Ecto neural progenitor cell (in vitro differentiated cells): ENCODE measurements at places on chromosomes 2 and 18.

DNA sequence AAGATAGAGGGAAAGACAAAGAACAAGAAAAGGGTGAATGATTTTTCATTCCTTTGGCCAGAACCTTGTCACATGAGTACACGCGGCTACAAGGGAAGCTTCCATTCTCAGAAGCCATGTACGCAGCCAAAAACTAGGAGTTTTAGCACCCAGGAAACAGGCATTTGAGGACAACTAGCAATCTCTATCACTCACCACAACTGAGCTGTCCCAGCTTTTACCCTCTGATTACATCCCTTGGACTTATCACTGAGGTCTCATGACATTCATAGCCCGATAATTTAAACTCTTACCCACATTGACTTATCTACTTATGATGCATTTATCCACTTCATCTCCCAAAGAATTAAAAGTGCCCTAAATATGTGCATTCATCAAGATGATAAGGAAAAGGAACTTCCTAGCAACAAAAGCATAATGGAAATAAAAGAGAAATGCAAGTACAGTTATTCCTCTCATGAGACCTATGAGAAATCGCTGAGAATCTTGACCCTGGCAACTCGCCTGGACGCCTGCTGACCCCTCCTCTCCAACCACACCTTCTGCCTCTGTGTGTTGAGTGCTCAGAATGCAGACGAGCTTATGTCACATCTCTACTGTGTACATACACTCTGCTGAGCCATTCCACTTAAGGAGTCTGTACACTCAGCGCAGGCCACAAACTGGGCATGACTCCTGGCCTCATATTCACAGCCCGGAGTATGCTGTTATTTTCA, 28.7 kb upstream of the MFSD6 start:
- DNase-seq: no peak

GRCh38 chr2:84942166-84942565, 28.8 kb upstream of the KCMF1 start:
- no peak for DNase-seq

DNA sequence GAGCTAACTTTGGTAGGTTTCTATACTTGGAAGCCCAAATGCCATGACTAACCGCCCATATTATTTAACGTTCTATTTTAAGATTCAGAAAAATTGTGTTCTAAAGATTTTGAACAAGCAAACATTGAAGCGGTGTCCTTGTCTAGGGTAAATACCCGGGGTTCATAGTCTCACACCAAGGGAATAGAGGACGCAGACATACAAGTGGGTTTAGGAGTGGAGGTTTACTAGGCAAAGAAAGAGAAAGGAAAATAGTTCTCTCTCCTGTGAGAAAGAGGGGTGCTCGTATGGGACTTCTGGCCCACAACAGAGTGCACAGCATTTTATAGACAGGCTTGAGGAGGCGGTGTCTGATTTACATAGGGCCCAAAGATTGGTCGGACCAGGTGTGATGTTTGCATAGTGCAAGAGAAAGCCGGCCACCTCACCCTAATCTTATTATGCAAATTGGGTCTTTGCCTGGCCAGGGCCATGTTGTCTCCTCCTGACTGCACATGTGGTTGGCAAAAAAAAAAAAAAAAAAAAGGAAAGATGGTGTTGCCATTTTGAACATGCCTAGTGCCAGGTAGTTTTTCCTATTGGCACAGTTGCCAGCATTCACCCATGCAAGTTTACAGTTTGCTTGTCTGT, 1062.6 kb downstream of the LRP1B start:
- DNase-seq: no peak

GRCh38 chr2:96767135-96767871, 6.6 kb downstream of the CNNM4 start:
- DNase-seq: no peak

DNA sequence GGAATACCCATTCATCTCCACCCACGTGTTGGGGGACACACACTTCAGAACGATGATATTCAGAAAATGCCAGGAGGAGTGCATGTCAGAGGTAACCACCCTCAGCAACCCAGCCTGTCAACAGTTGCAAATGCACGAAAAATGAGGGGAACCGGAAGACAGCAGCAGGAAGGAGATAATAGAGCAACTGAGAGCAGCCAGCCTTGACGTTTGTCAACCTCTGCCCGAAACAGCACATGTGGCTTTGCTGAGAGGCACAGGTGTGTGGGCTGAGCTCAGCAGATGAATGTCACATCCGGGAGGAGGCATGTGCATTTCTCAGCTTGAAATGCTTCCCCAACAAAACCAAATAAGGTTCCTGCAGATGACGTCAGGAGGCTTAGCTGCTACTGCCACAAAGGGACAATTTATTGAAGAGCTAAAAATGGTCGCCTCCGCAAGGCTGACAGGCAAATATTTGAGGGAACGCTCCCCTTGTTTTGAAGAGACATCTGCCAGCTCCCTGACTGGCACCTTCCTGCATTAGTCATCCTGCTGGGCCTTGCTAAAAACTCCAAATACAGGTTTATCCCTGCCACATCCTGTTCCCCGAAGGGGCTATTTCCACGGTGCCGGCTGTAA, 419.0 kb downstream of the NBAS start:
- DNase-seq: no peak

DNA sequence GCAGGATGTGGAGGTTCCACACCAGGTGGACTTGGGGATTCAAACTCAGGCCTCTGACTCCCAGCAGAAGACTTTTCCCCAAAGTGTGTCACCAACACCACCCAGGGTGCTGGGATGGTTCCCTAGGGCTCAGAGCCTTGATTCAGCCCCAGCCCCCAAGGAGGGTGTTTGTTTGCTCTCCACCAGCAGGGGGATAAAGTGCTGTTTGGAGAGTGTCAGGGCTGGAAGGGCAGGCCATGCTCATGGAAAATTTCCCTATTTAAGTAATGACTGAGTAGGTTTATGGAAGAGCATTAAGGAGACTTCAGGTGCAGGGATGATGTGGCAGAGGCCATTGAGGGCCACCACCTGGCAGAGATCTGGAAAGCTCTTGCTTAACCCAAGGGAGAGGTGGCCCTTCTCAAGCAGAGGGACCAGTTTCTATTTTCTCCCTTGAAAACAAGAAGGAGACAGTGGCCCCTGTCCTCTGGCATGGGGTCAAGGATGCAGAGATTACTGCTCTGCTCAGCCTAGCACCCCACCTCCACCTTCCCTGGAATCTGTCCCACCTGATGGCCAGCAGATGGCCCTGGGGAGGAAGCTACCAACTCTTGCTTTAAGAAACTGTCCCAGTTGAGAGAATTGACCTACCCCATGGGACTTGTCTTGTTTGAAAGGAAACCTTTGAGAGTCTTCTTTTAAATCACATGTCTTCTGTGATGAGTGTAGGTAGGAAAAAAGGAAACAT, 122.1 kb downstream of the ACOXL start:
- DNase-seq: no peak

DNA sequence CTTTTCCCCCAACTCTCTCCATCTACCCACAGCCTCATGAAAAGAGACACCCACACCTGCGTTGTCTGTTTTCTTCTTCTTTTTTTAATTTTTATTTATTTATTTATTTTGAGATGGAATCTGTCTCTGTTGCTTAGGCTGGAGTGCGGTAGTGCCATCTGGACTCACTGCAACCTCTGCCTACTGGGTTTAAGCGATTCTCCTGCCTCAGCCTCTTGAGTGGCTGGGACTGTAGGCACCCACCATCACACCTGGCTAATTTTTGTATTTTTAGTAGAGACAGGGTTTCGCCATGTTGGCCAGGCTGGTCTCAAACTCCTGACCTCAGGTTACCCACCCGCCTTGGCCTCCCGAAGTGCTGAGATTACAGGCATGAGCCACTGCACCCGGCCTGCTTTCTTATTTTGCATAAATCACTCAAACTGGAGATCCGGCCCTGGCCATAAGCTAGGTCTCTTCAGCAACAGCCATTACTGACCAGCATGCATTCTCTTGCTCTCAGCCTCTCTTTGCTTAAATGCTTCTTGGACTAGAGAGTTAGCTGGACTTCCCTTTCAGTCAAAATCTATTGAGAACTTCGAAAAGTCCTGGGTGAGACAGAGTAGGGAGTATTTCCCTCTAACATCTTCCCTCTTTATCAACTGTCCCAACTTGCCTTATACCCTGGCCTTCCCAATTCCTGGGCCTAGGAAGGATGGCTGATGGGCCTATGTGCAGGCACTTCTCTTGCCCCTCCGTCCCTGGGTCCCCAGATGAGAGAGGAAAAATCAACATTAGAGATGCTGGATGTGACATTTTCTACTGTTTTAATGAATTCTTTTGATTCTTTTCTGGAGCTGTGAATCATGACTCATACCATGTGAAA, 27.3 kb downstream of the MYCN start:
- DNase-seq: no peak

GRCh38 chr2:140442319-140442718, 1662.1 kb upstream of the NXPH2 start:
- no peak for DNase-seq

GRCh38 chr18:41999751-42000150, 44.7 kb downstream of the PIK3C3 start:
- DNase-seq: no peak

DNA sequence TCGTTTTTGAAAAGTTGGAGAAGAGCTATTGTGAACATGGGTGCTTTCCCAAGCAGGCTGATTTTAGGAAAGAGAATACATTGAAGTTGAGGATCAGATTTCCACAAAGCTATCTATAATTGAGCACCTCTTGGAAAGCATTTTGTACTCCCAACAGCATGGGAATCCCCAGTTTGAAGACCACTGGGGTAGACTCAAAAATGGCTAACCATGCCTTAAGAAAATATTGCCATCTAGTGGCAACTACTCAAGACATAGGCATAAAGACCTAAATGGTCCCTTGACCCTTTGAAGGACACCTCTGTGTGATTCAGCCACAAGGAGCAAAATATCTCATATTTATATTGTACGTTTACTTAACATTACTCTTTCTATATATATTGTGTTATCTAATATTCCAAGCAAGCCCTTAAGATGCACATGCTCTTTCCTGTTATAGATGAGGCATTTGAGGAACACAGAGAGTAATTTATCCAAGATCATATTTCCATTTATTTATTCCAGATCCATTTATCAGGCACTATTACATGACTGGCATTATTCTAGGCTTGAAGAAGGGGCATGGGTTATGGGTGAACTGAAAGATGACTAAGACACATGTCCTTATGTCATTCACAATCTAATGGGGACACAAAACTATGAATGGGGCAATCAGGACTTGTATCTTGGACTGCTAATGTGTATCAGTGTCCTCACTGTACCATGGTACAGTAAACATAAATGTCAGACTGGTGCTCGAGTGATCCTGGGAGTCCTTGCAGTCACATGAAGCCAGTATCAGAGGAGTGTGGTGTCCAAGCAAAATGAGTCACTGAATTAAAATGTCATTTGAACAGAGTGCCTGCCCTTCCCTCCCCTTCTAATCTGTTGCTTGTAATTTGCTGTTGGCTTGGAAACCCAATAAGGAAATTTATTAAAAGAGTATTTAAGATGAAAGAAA, 121.0 kb upstream of the XPO1 start:
- no peak for DNase-seq

- DNase-seq: no peak
Observed at GRCh38 chr18:58892488-58892887, 27.8 kb downstream of the ZNF532 start.

DNA sequence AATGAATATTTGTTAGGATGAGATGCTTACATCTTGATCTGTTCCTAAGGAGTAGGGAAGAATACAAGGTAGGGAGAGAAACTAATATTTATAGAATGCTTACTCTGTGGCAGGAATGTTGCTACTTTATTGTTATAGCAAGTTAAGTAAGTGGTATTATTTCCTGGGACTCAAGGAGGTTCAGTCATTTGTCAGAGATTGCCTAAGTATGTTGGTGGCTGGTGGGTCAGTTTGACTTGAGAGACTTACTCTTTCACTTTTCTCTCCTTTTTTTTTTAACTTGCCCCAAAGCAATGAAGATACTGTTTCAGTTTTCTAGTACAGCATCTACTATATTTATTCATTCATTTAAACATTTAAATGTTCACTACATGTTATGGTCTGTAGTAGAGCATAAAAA, 209.2 kb upstream of the STON1 start:
- no peak for DNase-seq

GRCh38 chr2:239893236-239893515, 132.0 kb downstream of the NDUFA10 start:
- DNase-seq: no peak

DNA sequence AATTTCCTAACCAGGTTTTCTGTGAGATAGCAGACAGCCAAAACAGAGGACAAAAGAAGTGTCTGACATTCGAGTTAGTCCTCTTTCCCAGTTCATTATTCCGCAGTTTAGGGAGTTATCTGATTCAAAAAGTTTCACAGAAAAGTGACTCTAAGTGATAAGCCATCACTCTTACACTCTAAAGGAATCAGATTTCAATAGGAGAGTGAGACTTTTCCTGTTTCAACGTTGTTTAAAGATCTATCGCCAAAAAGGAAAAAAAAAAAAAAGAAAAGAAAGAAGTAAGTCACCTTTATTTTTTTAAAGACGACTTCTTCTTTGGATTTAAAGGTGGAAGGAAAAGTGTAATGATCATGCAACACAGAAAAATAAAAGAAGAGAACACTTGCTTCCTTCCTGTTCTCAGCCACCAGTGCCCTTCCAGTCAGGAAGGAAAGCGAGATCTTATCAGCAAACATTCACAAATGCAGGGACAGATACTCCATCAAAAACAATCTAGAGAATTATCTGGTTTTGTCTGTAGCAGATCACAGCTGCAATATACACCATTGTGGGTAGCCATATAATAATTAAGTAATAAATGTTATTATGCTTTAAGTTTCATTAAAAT, 49.8 kb downstream of the TFPI start:
- DNase-seq: no peak

GRCh38 chr2:169824373-169825333, at the start of gene METTL5:
Gene METTL5, minus strand, starts transcription at chr2:169824905. Its CDS starts 308 bp downstream, at chr2:169824597.
- peak; percentile 93 for DNase-seq

DNA sequence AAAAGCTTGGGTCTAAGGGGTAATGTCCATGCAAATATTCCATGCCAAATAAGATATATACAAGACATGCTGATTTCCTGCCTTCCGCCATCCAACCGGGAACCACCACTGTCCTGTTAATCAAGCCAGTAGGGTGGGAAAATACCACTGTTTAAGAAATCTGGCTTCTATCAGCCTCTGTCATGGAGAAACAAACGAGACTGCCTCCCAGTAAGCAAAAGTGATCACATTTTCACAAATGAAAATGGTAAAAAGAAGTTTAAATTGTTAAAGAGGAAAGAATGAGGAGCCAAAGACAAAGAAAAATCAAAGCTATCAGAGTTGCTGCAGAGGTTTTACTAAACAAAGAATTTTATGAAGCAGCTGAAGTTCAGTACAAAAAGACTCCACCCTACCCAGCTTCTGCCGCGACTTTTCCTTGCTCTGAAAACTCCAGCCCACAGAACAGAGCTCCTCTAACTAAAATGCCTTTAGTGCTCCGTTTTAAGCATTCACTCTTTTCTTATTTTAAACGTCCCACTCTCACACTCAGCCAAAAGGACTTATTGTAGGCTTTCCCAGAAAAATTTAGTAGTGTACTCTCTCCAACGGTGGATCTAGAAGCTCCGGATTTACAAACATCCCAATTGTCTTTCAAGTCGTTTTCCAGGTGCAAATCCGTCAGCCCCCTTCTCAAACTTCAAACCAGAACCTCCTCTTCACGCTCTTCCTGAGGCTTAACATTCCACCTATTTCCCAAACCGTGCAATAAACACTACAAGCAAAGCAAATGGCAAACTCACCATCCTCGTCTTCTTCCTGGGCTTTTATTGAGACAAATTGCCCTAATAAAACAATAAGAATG, 613 bp downstream of the COL5A2 start:
- DNase-seq: no peak

GRCh38 chr2:16155366-16155765, 215.0 kb downstream of the MYCN start:
- peak; percentile 17 for DNase-seq

- peak; percentile 74 for DNase-seq
Observed at GRCh38 chr2:43611987-43612894, 16.4 kb upstream of the THADA start.

- DNase-seq: no peak
Observed at GRCh38 chr2:88754585-88755320, 63.3 kb downstream of the RPIA start.
